Chondrocyte (in vitro differentiated cells): ENCODE measurements at places on chromosomes 6 and 20.

DNA sequence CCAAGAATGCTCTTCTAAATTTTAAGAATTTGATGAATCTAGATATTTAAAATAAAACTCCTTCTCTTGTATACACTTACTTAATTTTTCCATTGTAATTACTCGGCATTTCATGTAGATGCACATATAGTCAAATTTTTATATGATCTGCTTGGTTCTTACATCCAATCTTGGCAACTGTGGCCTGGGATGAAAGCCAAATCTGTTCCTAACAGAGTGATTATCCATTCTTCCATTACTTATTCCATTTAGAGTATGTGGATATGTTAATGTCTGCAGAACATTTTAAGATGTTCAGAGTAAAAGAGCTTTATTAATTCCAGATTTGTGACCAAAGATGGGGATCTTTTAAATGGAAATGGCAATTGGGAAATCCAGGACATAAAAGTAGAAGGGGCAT, 144.1 kb upstream of the PDE7B start:
- H3K27me3 ChIP-seq, result no peaks in the 10 kb centered on the region
- H3K36me3 ChIP-seq, result peaks cover 1% of the 10 kb centered on the region
- no peak overlapping the region for H3K27ac ChIP-seq

GRCh38 chr6:90653750-90654149, 66.9 kb upstream of the MAP3K7 start:
- H3K27ac ChIP-seq, result no peak overlapping the region
- H3K4me3 ChIP-seq, result no peak overlapping the region
- no peaks in the 10 kb centered on the region for H3K36me3 ChIP-seq
- peaks cover 29% of the 10 kb centered on the region for H3K27me3 ChIP-seq

DNA sequence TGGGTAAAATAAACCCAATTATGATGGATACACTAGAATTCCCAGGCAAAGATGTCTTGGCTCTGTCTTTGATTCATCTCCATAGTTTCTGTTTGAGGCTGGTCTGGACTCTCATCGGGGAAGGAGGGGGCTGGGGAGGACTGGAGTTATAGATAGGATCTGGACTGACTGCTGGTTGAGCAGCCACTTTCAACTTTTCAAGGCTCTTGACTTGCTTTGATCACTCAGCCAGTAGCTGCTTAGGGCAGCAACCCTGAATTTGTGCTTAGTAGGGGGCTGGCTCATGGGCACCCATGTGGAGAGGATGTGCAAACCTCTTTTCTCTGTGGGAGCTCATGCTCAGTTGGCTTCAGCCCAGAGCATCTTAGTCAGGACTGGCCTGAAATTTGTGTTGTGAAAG, 114.0 kb upstream of the NEDD9 start:
- no peaks in the 10 kb centered on the region for H3K4me1 ChIP-seq
- no peaks in the 10 kb centered on the region for H3K27me3 ChIP-seq
- no peak overlapping the region for H3K4me3 ChIP-seq
- H3K36me3 ChIP-seq, result no peaks in the 10 kb centered on the region

DNA sequence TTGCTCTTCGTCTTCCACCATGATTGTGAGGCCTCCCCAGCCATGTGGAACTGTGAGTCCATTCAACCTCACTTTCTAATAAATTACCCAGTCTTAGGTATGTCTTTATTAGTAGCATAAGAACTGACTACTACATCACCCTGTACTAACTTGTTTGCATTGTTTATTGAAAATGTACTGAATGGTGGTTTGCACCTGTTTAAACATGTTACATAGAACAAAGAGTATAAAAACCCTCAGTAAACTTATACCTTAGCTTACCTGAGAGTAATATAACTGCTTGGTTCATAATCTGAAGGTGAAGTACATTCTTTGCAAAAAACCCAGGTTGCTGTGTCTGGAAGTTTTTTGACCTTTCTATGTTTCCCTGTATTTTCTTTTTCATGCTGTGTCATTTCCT, 777.8 kb downstream of the TBC1D32 start:
- H3K36me3 ChIP-seq, result no peaks in the 10 kb centered on the region
- no peaks in the 10 kb centered on the region for H3K4me1 ChIP-seq
- peaks cover 4% of the 10 kb centered on the region for H3K27me3 ChIP-seq
- H3K27ac ChIP-seq, result no peak overlapping the region
- no peak for DNase-seq

GRCh38 chr6:84772428-84773132, 8.2 kb upstream of the TBX18 start:
- peaks cover 19% of the 10 kb centered on the region for H3K4me1 ChIP-seq
- peaks cover 3% of the 10 kb centered on the region for H3K36me3 ChIP-seq
- H3K27me3 ChIP-seq, result peaks cover 76% of the 10 kb centered on the region
- H3K4me3 ChIP-seq, result peak overlapping the region; percentile 22
- H3K27ac ChIP-seq, result no peak overlapping the region
- no peak for DNase-seq

GRCh38 chr20:57322476-57322875, 7.1 kb upstream of the SPO11 start:
- peaks cover 1% of the 10 kb centered on the region for H3K36me3 ChIP-seq
- DNase-seq, result no peak
- no peak overlapping the region for H3K4me3 ChIP-seq
- peaks cover 8% of the 10 kb centered on the region for H3K4me1 ChIP-seq
- H3K27ac ChIP-seq, result no peak overlapping the region

GRCh38 chr6:143128681-143129015, 68.0 kb downstream of the AIG1 start:
- peaks cover 10% of the 10 kb centered on the region for H3K36me3 ChIP-seq
- H3K27ac ChIP-seq, result no peak overlapping the region
- peaks cover 24% of the 10 kb centered on the region for H3K4me1 ChIP-seq
- DNase-seq, result no peak
- no peak overlapping the region for H3K4me3 ChIP-seq

GRCh38 chr6:6781172-6781872, 192.8 kb downstream of the LY86 start:
- H3K4me3 ChIP-seq, result no peak overlapping the region
- peaks cover 2% of the 10 kb centered on the region for H3K27me3 ChIP-seq
- peaks cover 35% of the 10 kb centered on the region for H3K4me1 ChIP-seq
- H3K27ac ChIP-seq, result peak overlapping the region; percentile 67

- peaks cover 7% of the 10 kb centered on the region for H3K4me1 ChIP-seq
- H3K27ac ChIP-seq, result no peak overlapping the region
- no peak overlapping the region for H3K4me3 ChIP-seq
- no peaks in the 10 kb centered on the region for H3K36me3 ChIP-seq
- no peaks in the 10 kb centered on the region for H3K27me3 ChIP-seq
- no peak for DNase-seq
Measured at GRCh38 chr6:134161041-134161440, 108.6 kb upstream of the SLC2A12 start.

DNA sequence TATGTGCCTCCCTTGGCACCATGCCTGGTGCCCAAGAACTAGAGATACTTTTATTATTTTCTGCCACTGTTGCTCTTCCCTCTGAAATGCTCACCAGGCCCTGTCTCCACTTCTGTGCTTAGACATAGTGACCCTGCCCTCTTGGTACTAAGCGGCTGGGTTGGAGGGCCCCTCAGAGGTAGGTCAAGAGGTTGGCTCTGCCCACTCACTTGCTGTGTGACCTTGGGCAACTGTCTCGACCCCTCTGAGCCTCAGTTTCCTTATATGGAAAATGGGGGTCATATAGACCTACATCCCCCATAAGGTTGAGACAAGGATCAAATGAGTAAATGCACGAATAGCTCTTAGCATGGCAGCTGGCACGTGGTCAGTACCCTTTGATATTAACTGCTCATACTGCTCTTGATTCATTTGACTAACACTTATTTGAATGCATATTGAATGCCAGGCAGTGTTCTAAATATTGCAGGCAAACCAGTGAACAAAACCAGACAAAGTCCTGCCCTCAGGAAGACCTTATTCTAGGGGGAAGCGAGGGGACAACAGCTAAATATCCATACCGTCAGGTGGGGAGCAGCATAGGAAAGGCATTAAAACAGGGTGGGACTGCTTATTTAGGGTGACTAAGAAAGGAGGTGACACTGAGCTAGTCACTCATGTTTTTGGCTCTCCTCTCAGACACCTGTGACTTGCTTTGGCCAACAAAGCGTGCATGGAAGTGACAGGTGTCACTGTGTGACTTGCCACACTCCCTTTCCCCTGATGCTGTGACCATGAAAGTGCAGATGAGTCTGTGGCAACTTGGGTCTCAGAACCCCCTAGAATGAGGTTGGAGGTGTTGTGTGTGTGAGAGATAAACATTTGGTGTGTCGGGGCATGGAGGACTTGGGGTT, 14.3 kb upstream of the SPO11 start:
- peaks cover 39% of the 10 kb centered on the region for H3K27me3 ChIP-seq
- no peaks in the 10 kb centered on the region for H3K36me3 ChIP-seq
- no peak overlapping the region for H3K27ac ChIP-seq
- no peak overlapping the region for H3K4me3 ChIP-seq
- H3K4me1 ChIP-seq, result no peaks in the 10 kb centered on the region

- H3K4me1 ChIP-seq, result no peaks in the 10 kb centered on the region
- H3K4me3 ChIP-seq, result no peak overlapping the region
- H3K27me3 ChIP-seq, result no peaks in the 10 kb centered on the region
- H3K36me3 ChIP-seq, result no peaks in the 10 kb centered on the region
- no peak for DNase-seq
- no peak overlapping the region for H3K27ac ChIP-seq
Measured at GRCh38 chr20:54110457-54110856, 40.1 kb upstream of the BCAS1 start.

DNA sequence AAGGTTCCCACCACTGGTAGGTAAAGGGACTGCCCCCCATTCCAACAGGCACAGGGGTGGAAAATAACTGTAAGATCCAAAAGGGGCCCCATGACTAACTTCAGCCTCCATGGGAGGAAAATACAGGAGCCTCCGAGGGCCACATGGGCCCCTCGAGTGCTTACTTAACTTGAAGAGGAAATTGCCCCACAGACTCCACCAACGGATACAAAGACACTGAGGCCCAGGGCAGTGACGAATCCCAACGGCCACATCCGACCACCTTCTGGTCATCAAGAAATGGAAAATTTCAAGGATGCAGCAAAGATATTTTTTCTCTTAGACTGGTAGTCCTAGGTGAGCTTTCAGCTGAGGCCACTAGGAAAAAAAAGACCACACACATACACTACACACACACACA, 116.0 kb upstream of the MRPS10 start:
- peaks cover 8% of the 10 kb centered on the region for H3K4me1 ChIP-seq
- H3K27ac ChIP-seq, result no peak overlapping the region
- no peak overlapping the region for H3K4me3 ChIP-seq
- no peaks in the 10 kb centered on the region for H3K36me3 ChIP-seq
- H3K27me3 ChIP-seq, result no peaks in the 10 kb centered on the region
- DNase-seq, result no peak

GRCh38 chr6:53731866-53732636, 62.8 kb upstream of the LRRC1 start:
- no peak overlapping the region for H3K4me3 ChIP-seq
- H3K27me3 ChIP-seq, result no peaks in the 10 kb centered on the region
- no peak overlapping the region for H3K27ac ChIP-seq
- H3K36me3 ChIP-seq, result no peaks in the 10 kb centered on the region

DNA sequence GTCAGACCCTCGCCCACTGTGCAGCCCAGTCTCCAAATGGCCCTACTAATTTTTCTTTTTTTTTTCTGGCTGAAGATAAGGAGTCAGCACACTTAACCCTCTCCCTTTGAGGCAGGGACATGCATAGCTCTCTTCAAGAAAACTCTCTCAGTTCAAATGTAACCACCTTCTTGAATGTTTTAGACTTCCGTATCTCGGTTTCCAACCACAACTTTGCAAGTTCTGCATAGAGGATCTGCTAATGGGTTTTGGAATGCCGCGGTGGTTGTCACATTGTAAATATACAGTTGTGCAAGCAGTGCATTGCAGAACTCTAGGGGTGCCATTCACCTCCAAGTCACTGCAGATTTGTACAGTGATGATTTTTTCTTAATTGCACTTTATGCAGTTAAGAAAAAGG, 59.4 kb upstream of the SLC35B3 start:
- no peaks in the 10 kb centered on the region for H3K36me3 ChIP-seq
- H3K27me3 ChIP-seq, result no peaks in the 10 kb centered on the region
- H3K4me1 ChIP-seq, result no peaks in the 10 kb centered on the region
- no peak overlapping the region for H3K27ac ChIP-seq
- H3K4me3 ChIP-seq, result no peak overlapping the region

GRCh38 chr6:5723841-5724691, 282.7 kb downstream of the NRN1 start:
- no peak overlapping the region for H3K27ac ChIP-seq
- peaks cover 10% of the 10 kb centered on the region for H3K4me1 ChIP-seq
- H3K27me3 ChIP-seq, result no peaks in the 10 kb centered on the region
- no peaks in the 10 kb centered on the region for H3K36me3 ChIP-seq
- H3K4me3 ChIP-seq, result peak overlapping the region; percentile 26
- no peak for DNase-seq

- peak overlapping the region; percentile 26 for H3K4me3 ChIP-seq
- DNase-seq, result no peak
- peaks cover 42% of the 10 kb centered on the region for H3K4me1 ChIP-seq
- no peaks in the 10 kb centered on the region for H3K27me3 ChIP-seq
- peak overlapping the region; percentile 92 for H3K27ac ChIP-seq
Measured at GRCh38 chr6:15504040-15504495, 158.8 kb downstream of the DTNBP1 start.

DNA sequence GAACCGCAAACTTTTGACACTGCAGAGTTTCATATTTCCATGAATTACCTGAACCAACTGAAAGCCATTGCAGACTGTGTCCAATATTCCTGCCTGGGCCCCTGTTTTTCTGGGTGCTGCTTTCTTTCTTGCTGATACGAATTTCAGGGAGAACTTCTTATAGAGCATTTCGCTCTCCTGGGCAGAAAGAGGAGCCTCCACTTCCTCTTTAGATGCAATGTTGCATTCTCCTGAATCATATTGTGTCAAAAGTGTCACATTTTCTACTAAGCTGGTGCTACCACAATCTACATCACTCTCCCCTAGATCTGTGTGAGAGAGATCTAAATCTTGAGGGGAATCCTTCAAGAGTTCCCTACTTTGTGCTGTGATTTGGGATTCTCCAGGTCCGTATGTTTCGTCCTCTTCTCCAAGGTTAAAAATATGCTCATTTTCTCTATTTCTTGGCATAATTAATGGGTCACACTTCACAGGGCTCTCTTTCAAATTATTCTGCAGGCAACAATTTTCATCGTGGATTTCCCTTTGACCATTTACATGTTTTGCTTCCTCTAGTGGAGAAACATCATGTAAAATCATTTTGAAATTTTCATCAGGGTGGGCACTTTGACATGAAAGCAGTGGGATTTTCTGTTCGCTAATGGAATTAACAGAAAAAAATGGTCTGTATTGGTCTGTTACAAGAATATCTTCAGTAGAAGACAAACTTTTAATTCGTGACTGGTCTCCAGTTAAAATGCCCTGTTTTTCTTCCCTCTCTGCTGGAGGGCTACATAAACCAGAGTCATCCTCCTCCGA, 102.3 kb downstream of the DST start:
- no peak overlapping the region for H3K4me3 ChIP-seq
- H3K27me3 ChIP-seq, result no peaks in the 10 kb centered on the region
- peaks cover 28% of the 10 kb centered on the region for H3K4me1 ChIP-seq
- H3K27ac ChIP-seq, result no peak overlapping the region
- no peak for DNase-seq
- H3K36me3 ChIP-seq, result peaks cover 3% of the 10 kb centered on the region
